CD4-positive, alpha-beta T cell (primary cell): ENCODE measurements at places on chromosomes 2 and 18.

DNA sequence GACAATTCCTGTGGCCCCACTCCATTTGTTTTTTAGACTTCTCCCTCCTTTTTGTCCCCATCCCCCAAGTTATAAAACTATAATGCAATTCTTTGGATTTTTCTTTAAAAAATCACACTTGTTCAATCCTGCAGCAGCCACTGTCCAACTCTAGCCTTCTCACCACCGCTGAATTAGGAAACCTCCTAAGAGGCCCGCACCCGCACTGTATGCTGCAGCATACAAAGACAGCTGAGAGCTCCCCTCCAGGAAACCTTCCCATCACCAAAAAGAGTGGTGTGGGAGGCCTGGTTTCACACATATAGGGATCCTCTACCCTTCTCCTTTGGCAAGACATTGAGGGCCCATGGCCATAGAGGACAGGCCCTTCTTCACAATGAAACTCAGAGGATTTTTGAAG is 2.9 kb downstream of the PCGF1 start:
- no peak for DNase-seq

GRCh38 chr2:32363597-32363996 is 6.8 kb downstream of the BIRC6 start:
- no peak for DNase-seq

GRCh38 chr18:78810706-78811105 is 168.9 kb upstream of the SALL3 start:
- DNase-seq, result no peak

- DNase-seq, result no peak
These were observed 37.4 kb downstream of the KLHL29 start for GRCh38 chr2:23422089-23423061.

GRCh38 chr2:232842689-232843088 is 27.4 kb upstream of the SNORC start:
- no peak for DNase-seq
